T-cell (primary cell): ENCODE measurements at places on chromosomes 2 and 18. TPM values are rescaled to one million over a fixed set of nuclear protein-coding genes. Genes with fewer than 3 reads are reported as not detected.

GRCh38 chr18:46856973-46857372, 60.3 kb downstream of the PIAS2 start:
- no peak for DNase-seq

Gene CKAP2L
- total RNA-seq: 0.22 TPM

- no peak for DNase-seq
Measured at GRCh38 chr18:8661754-8662559, 43.4 kb upstream of the MTCL1 start.

DNA sequence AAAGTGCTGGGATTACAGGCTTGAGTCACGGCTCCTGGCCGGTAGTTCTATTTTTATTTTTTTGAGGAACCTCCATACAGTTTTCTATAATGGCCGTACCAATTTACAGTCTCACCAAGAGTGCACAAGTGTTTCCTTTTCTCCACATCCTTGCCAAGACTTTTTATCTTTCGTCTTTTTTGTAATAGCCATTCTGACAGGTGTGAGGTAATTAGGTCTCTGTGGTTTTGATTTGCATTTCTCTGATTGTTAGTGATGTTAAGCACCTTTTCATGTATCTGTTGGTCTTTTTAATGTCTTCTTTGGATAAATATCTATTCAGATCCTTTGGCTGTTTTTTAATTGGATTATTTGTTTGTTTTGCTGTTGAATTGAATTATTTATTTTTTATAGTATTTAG, 9.3 kb downstream of the ARMC9 start:
- DNase-seq: no peak

Gene CPLX4
- total RNA-seq: not detected

Gene GPR155
- 24.7 TPM for total RNA-seq

DNA sequence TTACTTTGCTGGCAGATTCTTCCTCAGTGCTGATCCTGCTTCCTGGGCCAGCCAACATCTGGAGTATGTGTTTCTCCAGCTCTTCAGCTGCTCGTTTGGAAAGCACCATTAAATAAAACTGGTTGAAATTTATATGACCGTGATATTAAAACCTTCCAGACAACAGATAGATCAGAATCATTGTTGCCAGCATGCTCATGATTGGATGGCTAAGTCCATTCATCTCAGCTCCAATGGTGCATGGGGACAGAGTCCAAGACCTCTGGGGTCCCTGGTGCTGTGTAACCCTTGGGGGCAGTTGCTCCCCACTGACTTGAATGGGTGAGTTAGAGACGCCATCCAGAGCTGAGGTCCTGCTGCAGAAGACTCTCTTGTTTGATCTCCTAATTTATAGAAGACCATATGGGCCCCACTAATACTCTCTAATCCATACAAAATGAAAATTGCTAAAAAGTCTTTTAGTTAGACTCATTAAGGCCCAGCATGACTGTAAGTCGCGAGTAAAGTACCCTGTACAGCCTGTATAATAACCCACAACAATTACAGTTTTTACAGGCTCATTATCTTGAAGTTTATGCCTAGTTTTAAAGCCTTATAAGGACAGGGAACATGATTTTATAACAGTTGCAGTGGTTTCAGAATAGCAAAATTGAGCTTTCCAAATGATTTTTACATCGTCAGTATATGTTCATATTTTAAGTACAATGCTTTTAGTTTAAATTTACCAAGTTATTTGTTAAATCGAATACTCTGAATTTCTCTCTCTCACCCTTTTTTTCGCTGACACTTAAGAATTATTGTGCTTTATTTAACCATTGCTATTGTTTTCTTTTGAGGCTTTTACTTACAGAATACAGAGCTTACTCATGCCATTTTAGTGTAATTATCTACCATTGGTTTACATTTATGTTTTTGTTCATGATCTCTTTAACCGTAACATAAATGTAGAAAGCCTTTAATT, 60.0 kb downstream of the CABLES1 start:
- DNase-seq: no peak
